Activated naive CD8-positive, alpha-beta T cell treated with anti-CD3 and anti-CD28 coated beads for 36 hours (primary cell): ENCODE measurements at places on chromosomes 12 and 14. TPM values are rescaled to one million over a fixed set of nuclear protein-coding genes. Genes with fewer than 3 reads are reported as not detected.
A peak's percentile ranks its signal among the peaks of the same experiment; 100 is the strongest.

RERG gene
- total RNA-seq: not detected

GPR137C gene
- 0.27 TPM for total RNA-seq

SPIC gene
- total RNA-seq: not detected

GOLGA5 gene
- total RNA-seq: 14.6 TPM

LRRC10 gene
- not detected for total RNA-seq

GRCh38 chr12:47124451-47124850, 44.7 kb upstream of the AMIGO2 start:
- DNase-seq: no peak
- H3K4me3 ChIP-seq: no peak overlapping the region
- H3K27ac ChIP-seq: no peak overlapping the region
- peaks cover 34% of the 10 kb centered on the region for H3K36me3 ChIP-seq
- H3K27me3 ChIP-seq: no peaks in the 10 kb centered on the region

DNA sequence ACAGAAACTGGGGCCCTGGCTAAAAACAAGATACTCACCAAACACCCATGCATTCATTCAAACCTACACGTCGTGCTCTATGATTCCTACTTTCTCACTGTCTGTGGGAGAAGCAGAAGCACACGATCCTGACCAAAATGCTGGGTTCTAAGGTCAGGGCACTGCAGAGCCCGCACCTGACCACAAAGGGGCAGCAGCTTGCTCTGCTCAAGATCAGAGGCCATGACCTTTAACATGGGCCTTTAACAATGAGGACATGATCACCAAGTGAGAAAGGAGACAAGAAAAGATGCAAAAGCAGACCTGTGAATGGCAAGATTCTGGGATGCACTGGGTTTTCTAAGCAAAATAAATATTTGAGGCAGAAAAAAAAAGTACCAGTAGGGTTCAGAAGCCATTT, 40.1 kb upstream of the VPS33A start:
- no peaks in the 10 kb centered on the region for H3K27me3 ChIP-seq
- H3K36me3 ChIP-seq: peaks cover 1% of the 10 kb centered on the region
- H3K4me3 ChIP-seq: no peak overlapping the region
- H3K4me1 ChIP-seq: no peaks in the 10 kb centered on the region

GRCh38 chr12:89733579-89734201, 25.1 kb upstream of the ATP2B1 start:
- H3K27me3 ChIP-seq: no peaks in the 10 kb centered on the region
- H3K4me3 ChIP-seq: no peak overlapping the region
- H3K4me1 ChIP-seq: peaks cover 9% of the 10 kb centered on the region
- no peak overlapping the region for H3K27ac ChIP-seq

GRCh38 chr12:67533159-67533558, 115.4 kb upstream of the DYRK2 start:
- H3K36me3 ChIP-seq: no peaks in the 10 kb centered on the region
- no peak overlapping the region for H3K4me3 ChIP-seq
- H3K27me3 ChIP-seq: no peaks in the 10 kb centered on the region
- H3K4me1 ChIP-seq: peaks cover 9% of the 10 kb centered on the region
- no peak for DNase-seq

DNA sequence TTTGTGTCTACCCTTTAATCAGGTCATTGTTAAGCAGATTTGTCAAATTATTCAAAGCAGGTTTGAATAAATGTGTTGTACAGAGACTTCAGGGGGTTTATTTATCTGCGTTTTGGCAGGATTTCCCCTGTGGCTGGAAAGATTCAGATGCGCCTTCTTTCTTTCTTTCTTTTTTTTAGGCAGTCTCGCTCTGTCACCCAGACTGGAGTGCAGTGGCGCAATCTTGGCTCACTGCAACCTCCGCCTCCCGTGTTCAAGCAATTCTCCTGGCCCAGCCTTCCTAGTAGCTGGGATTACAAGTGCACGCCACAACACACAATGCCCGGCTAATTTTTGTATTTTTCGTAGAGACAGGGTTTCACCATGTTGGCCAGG, 6.3 kb upstream of the NANOGNB start:
- H3K4me1 ChIP-seq: peaks cover 3% of the 10 kb centered on the region
- no peaks in the 10 kb centered on the region for H3K36me3 ChIP-seq
- no peak overlapping the region for H3K4me3 ChIP-seq
- DNase-seq: no peak

DNA sequence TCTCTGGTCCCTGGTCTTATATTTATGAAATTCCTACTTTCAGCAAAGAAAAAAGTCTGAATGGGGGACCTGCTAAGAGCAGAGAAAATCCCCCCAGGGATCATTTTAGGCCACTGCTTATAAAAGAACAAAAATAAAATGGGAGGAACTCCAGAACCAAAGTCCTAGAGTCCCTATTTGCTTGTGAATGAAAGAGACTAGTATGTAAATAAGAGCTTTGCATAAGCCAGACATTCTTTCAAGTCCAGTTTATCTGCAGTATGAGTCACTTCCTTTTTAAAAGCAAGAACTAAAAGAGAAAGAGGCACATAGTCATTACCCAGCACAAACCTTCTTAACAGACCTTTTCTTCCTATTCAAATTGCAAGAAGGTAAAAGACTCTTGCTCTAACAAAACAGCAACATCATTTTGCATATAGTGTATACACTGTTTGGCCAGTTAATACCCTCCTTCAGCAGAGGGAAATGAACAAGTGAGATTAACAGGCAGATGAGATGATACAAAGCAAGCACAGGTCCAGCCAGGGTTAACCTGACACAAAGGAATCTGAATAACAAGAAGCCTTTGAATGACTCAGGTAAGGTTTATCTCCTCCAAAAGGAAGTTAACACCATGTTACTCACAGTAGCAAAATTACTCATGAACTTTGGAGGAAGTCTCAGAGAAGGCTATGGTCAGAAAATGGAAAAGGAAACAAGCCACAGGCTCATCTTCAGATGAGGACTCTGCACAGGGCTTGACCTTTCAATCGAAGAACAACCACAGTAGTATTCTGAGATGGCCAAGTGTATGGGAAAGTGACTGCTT, 87.3 kb downstream of the PHLDA1 start:
- H3K27me3 ChIP-seq: no peaks in the 10 kb centered on the region
- H3K27ac ChIP-seq: peak overlapping the region; percentile 98
- H3K4me1 ChIP-seq: peaks cover 35% of the 10 kb centered on the region
- DNase-seq: peak; percentile 42
- H3K36me3 ChIP-seq: peaks cover 4% of the 10 kb centered on the region

DNA sequence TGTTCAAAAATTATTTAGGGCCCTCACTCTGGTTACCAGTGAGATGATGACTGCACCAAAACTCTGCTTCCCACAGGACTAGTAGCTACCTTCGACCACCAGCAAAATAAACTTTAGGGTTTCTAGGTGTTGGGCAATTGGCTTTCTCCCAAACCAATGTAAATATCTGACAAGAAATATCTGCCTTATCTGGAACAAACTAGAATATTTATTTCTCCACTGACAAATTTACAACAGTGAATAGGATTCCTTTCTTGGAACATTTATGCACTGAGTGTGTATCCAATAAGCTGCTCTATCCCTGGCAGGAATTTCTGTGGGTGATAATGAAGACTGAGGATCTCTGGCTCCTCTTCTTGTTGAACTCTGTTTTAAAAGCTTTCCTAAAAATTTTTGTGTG, 148.6 kb downstream of the SLC6A15 start:
- no peaks in the 10 kb centered on the region for H3K36me3 ChIP-seq
- H3K27me3 ChIP-seq: no peaks in the 10 kb centered on the region
- no peak for DNase-seq
- H3K4me1 ChIP-seq: no peaks in the 10 kb centered on the region

- no peaks in the 10 kb centered on the region for H3K36me3 ChIP-seq
- no peak overlapping the region for H3K4me3 ChIP-seq
- H3K4me1 ChIP-seq: no peaks in the 10 kb centered on the region
Measured at GRCh38 chr12:107138990-107139389, 45.6 kb upstream of the CRY1 start.

- H3K36me3 ChIP-seq: no peaks in the 10 kb centered on the region
- no peak overlapping the region for H3K4me3 ChIP-seq
- no peaks in the 10 kb centered on the region for H3K4me1 ChIP-seq
- DNase-seq: no peak
- H3K27ac ChIP-seq: no peak overlapping the region
Measured at GRCh38 chr12:129080391-129080790, 227.1 kb downstream of the GLT1D1 start.

DNA sequence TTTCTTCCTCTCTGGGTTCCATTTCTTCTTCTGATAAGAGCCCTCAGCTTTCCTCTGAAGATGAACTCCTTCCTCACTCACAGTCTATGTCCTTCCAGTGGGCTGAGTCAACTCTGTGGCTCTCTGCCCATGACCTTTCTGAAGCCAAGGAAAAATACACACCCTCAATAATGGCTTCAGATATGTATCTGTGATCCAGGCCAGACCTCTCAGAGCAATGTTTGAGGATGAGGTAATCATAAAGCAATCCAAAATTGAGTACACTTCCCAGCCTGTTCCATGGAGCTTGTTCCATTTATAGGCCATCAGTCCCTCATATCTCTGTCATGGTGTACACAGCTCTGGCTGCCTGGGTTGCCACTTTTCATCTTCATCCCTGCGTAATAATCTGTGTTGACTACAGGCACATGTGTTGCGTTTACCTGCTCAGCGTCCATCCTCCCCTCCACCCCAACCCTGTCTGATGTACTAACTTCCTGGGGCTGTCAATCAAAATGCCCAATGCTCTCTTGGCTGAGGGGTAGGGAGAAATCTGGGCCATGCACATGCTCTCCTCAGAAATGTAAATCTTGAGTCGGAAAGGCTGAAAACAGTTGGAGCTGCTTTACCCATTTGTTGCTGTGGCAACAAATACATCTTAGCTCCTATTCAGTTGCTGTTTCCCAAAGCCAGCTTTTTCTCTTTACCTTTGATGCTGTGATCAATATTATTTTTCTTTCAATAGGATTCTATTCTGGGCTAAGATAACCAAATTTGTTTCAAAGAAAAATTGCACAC, 377.8 kb upstream of the TMEM132C start:
- H3K4me3 ChIP-seq: no peak overlapping the region
- no peaks in the 10 kb centered on the region for H3K27me3 ChIP-seq
- no peaks in the 10 kb centered on the region for H3K36me3 ChIP-seq
- DNase-seq: no peak

DNA sequence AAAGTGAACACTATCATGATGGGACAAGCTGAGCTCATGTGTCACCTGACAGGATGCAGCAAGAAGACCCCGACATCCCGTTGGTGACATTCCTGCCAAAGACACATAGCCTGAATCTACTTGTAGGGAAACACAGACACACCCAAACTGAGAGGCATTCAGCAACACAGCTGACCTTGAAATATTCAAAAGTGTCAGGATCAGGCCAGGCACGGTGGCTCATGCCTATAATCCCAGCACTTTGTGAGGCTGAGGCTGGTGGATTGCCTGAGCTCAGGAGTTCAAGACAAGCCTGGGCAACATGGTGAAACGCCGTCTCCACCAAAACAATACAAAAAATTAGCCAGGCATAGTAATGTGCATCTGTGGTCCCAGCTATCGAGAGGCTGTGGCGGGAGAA, 232.0 kb upstream of the PLXNC1 start:
- H3K4me1 ChIP-seq: no peaks in the 10 kb centered on the region
- no peak overlapping the region for H3K4me3 ChIP-seq
- no peak overlapping the region for H3K27ac ChIP-seq
- H3K36me3 ChIP-seq: no peaks in the 10 kb centered on the region
- no peak for DNase-seq

- H3K4me3 ChIP-seq: peak overlapping the region; percentile 42
- H3K4me1 ChIP-seq: peaks cover 49% of the 10 kb centered on the region
- no peaks in the 10 kb centered on the region for H3K27me3 ChIP-seq
- H3K27ac ChIP-seq: peak overlapping the region; percentile 91
- peaks cover 14% of the 10 kb centered on the region for H3K36me3 ChIP-seq
Measured at GRCh38 chr12:68240975-68241374, 12.4 kb downstream of the IL22 start.

DNA sequence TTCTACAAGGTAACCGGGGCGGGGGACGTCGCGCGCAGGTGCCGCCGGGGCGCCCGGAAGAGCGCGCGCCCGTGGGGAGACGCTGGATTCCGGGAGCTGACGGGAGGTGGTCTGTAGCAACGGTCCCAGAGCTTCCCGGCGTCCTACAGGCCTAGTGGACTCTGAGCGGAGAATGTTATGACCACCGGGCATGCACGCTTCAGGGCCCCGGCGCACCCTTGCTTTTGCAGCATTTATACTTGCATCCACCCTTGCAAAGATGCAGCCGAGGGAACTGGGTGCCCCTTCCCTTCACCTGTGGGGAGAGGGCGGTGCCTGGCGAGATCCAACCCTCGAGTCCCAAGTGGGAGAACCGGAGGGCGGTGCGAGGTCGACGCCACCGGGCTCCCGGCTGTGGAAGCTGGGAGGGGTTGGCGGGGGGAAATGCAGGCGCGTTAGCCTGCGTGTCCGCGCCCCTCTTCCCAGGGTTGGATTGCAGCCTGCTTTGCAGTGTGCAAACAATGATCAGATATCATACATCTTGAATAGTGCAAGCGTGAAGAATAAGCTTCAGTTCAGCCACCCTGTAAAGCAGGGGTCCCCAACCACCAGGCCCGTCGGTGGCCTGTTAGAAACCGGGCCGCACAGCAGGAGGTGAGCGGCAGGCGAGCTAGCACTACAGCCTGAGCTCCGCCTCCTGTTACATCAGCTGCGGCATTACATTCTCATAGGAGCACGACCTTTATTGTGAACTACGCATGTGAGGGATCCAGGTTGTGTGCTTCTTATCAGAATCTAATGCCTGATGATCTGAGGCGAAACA, 576 bp downstream of the ERP29 start:
- DNase-seq: peak; percentile 78
- H3K4me3 ChIP-seq: peak overlapping the region; percentile 85
- H3K27me3 ChIP-seq: no peaks in the 10 kb centered on the region
- peak overlapping the region; percentile 92 for H3K27ac ChIP-seq
- peaks cover 45% of the 10 kb centered on the region for H3K4me1 ChIP-seq
- peaks cover 50% of the 10 kb centered on the region for H3K36me3 ChIP-seq

DNA sequence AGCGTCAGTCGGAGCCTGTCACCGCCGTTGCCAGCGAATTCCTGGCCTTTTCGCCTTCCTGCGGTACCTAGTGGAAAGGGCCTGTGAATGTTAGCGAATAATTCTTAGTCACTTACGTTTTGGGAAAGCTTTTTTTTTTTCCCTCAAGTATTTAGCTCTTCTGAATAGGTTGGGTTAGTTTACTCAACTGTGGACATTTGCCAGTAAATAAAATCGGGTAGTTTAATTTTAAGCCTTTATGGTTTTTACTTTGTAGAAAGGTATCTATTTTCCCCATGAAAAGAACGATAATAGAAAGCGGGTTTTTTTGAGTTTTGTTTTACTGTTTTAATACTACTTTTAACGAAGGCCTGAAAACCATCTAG, 1.7 kb downstream of the YY1 start:
- peak overlapping the region; percentile 88 for H3K27ac ChIP-seq
- peaks cover 50% of the 10 kb centered on the region for H3K36me3 ChIP-seq
- peak overlapping the region; percentile 84 for H3K4me3 ChIP-seq
